Esophagus (tissue), 2 donors: ENCODE measurements at places on chromosomes 16 and 17. TPM values are rescaled to one million over a fixed set of nuclear protein-coding genes. Genes with fewer than 3 reads are reported as not detected.

Gene KRTAP9-3
- not detected for polyA plus RNA-seq

Gene EME2
- 23.0 TPM for polyA plus RNA-seq

Gene PRAC1
- not detected for polyA plus RNA-seq

Gene QRICH2
- polyA plus RNA-seq: 2.1 TPM

Gene EVI2B
- polyA plus RNA-seq: 1.8 TPM

Gene KLHL10
- 0.39 TPM for polyA plus RNA-seq
